ENCODE measurements at places on chromosomes 6 and 20.
A peak's percentile ranks its signal among the peaks of the same experiment; 100 is the strongest.

- DNase-seq: no peak
These were observed 67.3 kb upstream of the MAP3K7 start for GRCh38 chr6:90654166-90654565.

GRCh38 chr6:124590001-124590400, 372.2 kb upstream of the RNF217 start:
- DNase-seq: no peak

DNA sequence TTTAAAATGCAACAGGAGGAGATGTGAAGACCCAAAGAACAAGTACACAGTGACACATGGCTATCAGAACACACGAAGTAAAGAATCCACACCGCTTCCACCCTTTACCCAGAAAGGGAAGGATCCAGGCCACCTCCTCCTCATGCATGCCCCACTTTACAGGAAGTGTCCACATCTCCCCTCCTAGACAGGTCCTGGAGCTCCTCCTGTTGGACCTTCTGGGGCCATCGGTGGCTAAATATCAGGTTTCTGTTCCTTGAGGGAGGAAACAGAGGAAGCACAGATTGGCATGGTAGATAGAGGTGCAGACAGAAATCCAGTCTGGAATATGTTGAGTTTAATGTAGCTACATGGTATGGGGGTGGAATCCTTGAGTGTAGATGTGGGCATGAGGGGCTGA, 10.9 kb downstream of the NINL start:
- DNase-seq: no peak

GRCh38 chr6:168663041-168663440, 222.1 kb downstream of the SMOC2 start:
- DNase-seq: no peak

- DNase-seq: no peak
These were observed 62.6 kb downstream of the CBFA2T2 start for GRCh38 chr20:33552519-33552918.

DNA sequence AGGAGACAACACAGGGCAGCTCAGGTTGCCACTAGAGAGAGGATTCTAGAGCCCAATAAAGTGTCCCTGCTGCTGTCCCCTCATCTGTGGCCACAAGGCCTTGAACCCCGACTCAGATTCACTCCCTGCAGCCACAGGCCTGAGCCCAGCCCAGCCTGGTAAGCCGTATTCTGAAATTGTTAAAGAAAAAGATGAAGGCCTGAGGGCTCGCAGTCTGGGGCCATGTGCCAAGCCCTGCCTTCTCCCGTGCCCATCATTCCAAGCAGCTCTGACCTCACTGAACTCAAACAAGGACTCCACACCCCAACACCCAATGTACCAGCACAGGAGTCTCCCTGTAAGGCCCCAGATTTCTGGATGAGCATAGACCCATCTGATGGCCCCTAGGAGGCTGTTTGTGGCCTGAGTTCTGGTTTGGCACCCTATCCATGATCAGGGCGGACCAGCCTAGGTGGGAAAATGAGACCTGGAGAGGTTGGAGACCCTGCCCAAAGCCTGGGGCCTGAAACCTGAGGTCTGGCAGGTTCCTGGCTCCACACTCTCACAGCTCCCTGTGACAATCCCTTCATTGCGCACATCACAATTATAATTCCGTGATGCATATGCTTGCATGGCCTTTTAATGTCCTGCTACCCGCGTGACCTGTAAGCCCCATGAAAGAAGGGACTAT, 62.0 kb upstream of the TOP1 start:
- DNase-seq: no peak

DNA sequence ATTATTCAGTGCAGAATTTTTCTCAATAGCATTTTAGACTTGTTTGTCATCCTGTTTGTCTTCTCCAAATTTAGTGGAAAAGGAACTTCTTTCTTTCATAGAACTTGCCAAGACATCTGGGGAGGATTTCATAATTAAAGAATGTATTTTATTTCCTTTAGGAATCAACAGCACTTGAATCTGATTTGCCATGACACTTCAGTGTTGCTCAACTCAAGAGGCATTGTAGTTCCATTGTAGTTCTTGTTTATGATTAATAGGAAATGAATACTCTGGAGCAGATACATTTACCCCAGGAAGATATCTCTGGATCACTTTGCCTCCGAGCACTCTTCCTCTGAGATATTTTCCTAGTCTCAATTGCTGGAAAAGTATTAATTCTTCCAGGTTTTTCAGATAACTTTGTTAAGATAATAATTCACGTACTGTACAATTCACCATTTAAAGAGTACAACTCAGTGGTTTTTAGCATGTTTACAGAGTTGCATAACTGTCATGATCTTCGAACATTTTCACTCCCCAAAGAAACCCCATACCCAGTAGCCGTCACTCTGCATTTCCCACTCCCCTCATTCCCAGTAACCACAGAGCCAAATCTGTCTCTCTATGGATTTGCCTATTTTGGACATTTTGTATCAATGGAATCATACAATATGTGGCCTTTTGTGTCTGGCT, 29.7 kb downstream of the AKAP12 start:
- no peak for DNase-seq

DNA sequence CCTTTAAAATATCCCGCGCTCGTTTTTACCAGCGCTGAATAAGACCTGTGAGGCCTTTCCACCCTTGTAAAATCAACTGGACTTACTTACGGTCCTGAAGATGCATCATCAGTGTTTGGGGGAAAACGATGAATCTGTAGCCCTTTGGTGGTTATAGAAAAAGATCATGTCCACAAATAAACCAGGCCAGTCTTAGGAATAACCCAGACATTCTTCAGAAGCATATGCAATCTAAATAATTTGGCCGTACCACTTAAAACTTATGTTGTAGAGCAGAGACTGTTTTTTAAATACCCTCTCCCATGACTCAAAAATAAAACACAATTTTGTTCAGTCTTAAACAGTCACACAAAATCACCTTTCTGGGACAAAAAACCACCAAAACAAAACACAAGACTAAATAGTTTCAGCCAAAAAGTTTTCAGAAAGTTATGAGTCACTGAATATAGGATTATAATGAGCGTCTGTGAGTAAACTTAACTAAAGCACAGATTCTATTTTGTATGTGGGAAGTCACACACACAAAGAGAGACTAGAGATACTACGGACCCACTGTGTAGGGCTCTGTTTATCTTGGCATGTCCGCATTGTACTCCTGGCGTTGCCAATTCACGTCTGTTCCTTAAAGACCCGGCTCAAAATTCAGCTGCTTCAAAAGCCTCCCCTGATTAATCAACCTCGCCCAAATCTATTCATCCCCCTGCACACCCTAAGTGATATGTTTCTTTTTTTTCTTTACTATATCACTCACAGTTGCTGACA, 26.5 kb upstream of the SMOC2 start:
- DNase-seq: no peak

GRCh38 chr6:127022302-127022701, 96.2 kb upstream of the RSPO3 start:
- no peak for DNase-seq

- no peak for DNase-seq
These were observed 565.1 kb downstream of the C6orf118 start for GRCh38 chr6:164744301-164744700.

DNA sequence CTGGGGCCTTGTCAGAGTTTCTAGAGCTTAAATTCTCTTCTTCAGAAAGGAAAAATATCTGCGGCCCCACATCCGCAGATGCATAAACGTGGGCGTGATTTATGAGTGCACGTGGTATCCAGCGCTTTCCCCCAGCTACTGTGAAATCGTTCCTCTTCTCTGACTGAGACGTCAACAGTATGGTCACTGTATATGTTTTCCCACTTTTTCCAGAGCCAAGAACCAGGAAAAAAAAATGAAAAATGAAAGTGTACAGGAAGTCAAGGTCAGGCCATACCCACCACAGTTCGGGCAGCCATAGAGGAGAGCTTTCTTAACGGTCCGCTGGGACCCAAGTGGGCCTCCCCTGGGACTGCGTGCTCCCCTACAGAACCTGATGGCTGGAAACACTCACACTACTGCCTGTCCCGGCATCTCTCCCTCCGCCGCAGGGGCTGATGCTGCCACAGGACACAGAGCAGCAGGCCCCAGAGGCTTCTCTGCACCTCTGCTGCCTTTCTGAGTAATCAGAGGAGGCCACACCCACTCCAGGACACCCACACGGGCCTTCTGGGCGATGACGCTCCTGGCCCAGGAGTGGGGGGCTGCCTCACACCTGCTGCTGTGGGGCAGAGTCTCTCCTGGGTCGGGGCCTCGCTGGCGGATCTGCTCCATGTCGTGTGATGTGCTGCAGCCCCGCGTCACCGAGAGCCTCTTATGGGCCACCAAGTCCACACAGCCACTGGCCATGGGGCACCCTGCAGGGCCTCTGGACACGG, 16.4 kb upstream of the STX16 start:
- peak; percentile 40 for DNase-seq

GRCh38 chr6:81023007-81023582, 729.4 kb downstream of the TENT5A start:
- no peak for DNase-seq
